Mesenchymal stem cell (in vitro differentiated cells and primary cell): ENCODE measurements at places on chromosomes 13 and 19.

GRCh38 chr13:64723724-64724123 lies 2506.4 kb downstream of the PCDH9 start:
- peak; percentile 76 for DNase-seq

DNA sequence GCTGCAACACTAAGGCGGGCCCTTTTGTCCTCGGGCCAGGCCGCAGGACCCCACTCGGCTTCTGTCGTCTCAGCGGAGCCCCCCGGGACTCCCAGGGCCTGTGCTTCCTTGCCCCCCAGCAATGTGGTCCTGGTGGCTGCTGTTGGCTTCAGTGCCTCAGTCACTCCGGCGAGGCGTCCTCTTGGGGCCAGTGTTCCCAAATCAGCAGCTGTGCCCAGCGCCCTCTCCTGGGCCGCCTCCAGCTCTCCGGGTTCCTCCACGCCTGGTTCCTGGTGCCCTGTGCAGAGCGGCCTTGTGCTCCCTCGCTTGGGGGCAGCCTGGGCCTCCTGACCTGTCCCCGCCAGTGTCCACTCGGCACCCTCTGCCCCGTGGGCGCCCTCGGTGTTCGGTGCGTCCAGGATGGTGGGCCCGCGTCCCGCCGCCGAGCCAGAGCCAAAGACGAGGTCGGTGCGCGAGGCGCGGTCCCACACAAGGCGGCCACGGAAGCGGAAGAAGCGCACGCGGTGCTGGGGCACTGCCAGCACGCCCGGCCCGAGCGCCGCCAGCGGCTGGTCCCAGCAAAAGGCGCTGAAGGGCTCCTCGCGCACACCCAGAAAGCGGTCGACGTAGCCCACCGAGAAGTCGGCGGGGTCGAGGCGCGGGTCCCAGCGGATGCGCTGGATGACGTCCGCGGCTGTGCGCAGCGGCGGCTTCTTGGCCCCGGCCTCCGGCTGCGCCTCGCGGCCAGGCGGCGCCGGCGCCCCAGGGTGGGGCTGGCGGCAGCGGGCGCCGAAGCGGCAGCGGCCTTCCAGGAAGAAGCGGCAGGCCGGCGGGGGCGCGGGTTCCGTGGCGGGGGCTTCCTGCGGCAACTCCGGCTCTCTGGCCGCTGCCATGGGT lies 685 bp downstream of the LENG9 start:
- peak; percentile 74 for DNase-seq

DNA sequence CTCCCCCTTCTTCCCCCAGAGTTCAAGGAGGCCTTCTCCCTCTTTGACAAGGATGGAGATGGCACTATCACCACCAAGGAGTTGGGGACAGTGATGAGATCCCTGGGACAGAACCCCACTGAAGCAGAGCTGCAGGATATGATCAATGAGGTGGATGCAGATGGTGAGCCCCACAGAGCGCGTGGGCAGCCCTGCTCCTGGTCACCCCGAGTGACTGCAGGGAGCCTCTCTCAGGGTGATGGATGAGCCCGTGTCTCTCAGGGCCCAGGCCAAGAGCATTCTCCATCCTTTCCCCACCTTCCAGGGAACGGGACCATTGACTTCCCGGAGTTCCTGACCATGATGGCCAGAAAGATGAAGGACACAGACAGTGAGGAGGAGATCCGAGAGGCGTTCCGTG lies 7.0 kb downstream of the CALM3 start:
- DNase-seq: no peak

DNA sequence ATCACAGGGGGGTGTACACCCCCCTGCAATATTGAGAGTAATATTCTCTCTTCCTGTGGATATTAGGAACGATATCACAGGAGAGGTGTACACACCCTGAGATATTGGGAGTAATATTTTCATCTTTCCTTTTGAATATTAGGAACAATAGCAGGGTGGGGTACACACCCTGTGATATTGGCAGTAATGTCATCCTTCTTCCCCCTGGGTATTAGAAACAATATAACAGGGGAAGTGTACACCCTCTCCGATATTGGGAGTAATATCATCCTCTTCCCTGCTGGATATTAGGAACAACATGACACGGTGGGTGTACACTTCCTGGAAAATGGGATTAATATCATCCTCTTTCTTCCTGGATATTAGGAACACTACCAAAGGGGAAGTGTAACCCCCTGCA lies 57.8 kb upstream of the CEACAM21 start:
- no peak for DNase-seq

DNA sequence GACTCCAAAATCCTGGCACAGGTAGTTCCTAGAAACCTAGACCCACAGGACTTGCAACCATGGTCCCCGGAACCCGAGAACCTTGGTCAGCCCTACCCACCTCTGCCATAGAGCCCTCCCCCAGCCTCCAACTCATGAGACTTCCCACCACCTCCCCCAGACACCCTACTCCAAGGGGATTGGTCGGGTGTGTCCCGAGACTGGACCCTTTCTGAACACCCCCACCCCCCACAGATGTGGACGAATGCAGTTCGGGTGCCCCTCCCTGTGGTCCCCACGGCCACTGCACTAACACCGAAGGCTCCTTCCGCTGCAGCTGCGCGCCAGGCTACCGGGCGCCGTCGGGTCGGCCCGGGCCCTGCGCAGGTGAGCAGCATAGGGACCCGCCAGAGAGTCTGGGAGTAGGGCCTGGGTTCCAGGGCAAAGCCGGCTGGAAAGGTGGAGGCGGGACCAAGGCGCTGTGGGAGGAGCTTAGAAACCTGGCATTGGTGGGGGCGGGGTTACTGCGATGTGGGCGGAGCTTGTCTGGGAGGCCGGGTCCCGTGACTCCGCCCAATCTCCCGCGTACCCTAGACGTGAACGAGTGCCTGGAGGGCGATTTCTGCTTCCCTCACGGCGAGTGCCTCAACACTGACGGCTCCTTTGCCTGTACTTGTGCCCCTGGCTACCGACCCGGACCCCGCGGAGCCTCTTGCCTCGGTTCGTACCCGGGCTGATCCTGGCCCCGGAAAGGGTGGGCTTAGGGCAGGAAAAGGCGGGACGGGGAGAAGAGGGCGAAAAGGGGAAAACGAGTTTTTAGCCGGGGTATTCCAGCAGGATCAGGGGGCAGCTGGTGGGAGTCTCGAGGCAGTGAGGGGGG lies 11.9 kb downstream of the LTBP4 start:
- DNase-seq: peak; percentile 66

DNA sequence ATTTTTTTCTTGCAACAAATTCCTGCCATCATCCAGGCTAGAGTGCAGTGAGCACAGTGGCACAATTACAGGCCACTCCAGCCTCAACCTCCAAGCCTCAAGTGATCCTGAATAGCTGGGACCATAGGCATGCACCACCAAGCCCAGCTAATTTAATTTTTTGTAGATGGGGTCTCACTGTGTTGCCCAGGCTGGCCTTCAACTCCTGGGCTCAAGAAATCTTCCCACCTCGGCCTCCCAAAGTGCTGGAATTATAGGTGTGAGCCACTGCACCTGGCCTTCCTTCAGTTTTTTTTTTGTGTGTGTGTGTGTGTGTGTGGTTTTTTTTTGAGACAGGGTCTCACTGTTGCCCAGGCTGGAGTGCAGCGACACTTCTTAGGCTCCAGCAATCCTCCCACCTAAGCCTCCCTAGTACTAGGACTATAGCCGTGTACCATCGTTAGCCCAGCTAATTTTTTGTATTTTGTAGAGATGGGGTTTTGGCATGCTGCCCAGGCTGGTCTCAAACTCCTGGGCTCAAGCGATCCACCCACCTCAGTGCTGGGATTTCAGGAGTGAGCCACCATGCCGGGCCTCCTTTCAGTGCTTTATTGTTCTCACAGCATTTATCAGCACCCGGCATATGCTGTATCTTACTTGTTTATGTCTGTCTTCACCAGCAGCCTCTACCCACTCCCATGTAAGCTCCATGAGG lies 5.9 kb upstream of the SRRM5 start:
- no peak for DNase-seq

DNA sequence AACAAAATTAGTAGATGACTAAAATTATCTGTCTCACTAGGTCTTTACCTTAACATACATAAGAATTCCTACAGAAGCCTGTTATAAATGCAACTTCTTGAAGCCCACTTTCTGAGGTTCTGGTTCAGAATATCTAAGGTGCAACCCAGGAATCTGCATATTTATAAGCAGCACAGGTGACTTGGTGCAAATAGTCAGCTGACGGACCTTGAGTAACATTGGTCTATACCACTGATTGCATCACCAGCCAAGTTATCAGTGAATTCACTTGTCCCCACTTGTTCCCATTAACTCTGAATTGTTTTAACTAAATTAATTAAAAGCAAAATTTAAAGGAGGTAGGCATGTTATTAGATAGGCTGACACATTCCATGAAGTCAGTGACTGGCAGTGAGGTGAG lies 109.9 kb downstream of the FRY start:
- DNase-seq: no peak

GRCh38 chr13:35987572-35988513 lies 143.3 kb downstream of the DCLK1 start:
- no peak for DNase-seq

DNA sequence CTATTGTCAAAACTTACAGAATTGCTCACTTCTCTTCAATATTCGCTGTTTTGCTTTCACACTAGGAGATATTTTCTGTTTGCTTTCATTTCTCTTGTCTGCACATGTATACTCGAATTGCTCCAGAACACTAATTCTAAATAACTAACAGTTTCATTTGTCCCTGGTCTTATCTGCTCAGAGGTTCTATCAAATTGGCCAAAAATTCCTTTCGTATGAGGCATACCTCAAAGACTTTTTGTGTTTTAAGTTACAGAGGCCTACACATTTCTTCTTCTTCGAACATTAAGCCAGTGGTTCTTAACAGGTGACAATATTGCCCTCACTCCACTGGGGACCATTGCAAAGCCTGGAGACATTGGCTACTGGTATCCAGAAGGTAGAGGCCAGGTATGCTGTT lies 1314.6 kb downstream of the EFNB2 start:
- DNase-seq: no peak

GRCh38 chr13:79108914-79109643 lies 297.0 kb downstream of the RBM26 start:
- DNase-seq: no peak

- peak; percentile 27 for DNase-seq
These were observed 1.1 kb downstream of the KMT5C start for GRCh38 chr19:55340784-55341147.

GRCh38 chr19:35370722-35371121 lies at the start of gene GPR42:
GPR42 (plus strand) TSS chr19:35371068; CDS start chr19:35371360, 292 bp downstream.
- DNase-seq: no peak

- no peak for DNase-seq
These were observed 22.7 kb downstream of the SGCG start for GRCh38 chr13:23203516-23203915.

DNA sequence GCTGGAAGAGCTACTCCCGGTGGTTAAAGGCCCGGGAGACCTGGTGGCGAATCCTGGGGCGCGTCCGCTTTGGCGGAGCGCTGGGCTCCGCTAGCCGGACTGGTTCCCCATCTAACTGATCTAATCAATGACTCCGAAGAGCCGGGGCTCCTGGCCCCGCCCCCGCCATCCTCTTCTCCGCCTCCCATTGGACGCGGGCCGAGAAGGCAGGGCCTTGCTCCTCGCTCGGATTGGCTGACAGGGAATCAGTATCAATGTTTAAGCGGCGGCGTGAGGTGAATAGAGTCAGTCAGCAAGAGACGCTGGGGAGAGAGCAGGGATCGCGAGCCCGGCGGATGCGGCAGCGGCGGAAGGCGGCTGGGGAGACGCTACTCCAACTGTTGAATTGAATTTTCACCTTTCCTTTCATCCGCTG lies 1.7 kb upstream of the PCDH17 start:
- DNase-seq: peak; percentile 97

- DNase-seq: peak; percentile 70
These were observed 121.6 kb upstream of the FRY start for GRCh38 chr13:31909864-31910551.

GRCh38 chr13:36850790-36851438 lies 31.9 kb downstream of the RFXAP start:
- no peak for DNase-seq

GRCh38 chr13:41613984-41614661 lies 156.8 kb downstream of the RGCC start:
- DNase-seq: peak; percentile 91

DNA sequence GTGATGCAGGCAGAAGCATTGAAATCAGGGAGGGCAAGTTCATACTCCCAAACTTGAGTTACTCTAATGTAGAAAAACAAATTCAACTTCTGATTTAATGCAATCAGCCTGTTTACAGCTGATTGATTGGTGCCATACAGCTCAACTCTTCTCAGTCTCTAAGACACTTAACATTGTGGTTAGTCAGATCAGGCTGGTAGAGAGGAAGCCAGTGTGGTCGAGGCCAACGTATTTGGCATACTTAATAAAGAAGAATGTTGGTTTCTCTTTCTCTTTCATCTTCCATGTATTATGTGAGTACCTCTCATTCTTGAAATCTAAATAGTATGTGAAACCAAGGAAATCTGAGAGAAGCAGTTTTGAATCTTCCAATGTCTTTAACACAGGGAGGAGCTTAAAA lies 255.0 kb upstream of the SLITRK1 start:
- DNase-seq: peak; percentile 28

DNA sequence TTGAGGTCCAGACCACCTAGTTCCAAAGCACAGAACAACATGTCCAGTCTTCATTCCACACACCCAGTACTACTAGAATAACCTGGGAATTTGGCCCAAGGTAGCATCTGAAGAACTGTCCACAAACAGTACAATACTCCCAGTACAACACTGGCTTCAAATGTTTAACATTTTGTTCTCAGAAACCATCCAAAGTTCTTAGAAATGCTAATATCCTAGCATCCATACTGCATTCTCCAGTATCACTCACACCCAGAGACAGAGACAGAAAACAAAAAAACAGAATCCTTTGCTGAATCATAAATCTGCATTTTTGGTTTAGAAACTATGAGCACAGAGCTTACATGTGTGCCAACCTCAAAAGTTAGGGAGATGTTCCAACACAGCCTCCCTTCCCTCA lies 490.8 kb downstream of the FOXO1 start:
- DNase-seq: no peak

- no peak for DNase-seq
These were observed 8.4 kb upstream of the KCTD12 start for GRCh38 chr13:76894401-76895110.
